HT1080 (cell line): ENCODE measurements at places on chromosomes 4 and X. TPM values are rescaled to one million over a fixed set of nuclear protein-coding genes. Genes with fewer than 3 reads are reported as not detected.

SSX4 gene
- total RNA-seq = 0.27 TPM in 1 of 2 replicates, not detected in the other

SORCS2 gene
- total RNA-seq = 1.6 and 5.4 TPM in 2 replicates

ADH1C gene
- not detected in 2 replicates for total RNA-seq

SYP gene
- total RNA-seq = 0.23 and 0.70 TPM in 2 replicates

NSG1 gene
- 0.61 and 0.73 TPM in 2 replicates for total RNA-seq

ADAMTS3 gene
- total RNA-seq = 3.9 and 4.1 TPM in 2 replicates

CACNA1F gene
- not detected in 2 replicates for total RNA-seq

OCRL gene
- 12.7 and 14.2 TPM in 2 replicates for total RNA-seq

PITX2 gene
- total RNA-seq = 4.6 and 7.1 TPM in 2 replicates

GNL3L gene
- total RNA-seq = 52.9 and 60.3 TPM in 2 replicates

SORBS2 gene
- total RNA-seq = 9.3 and 14.6 TPM in 2 replicates

BEX2 gene
- total RNA-seq = 2.0 and 2.9 TPM in 2 replicates

PRR32 gene
- total RNA-seq = not detected in 2 replicates

ZDHHC15 gene
- total RNA-seq = not detected in 2 replicates

HNRNPDL gene
- 288 and 338 TPM in 2 replicates for total RNA-seq

ERAS gene
- not detected in 2 replicates for total RNA-seq

MAEA gene
- 97.3 and 124 TPM in 2 replicates for total RNA-seq

MAGEA3 gene
- 216 and 247 TPM in 2 replicates for total RNA-seq

CTAG2 gene
- 633 and 765 TPM in 2 replicates for total RNA-seq

HS3ST1 gene
- total RNA-seq = 0.57 and 3.5 TPM in 2 replicates

HSFX2 gene
- total RNA-seq = not detected in 2 replicates

SLITRK2 gene
- total RNA-seq = not detected in 2 replicates

FGB gene
- not detected in 2 replicates for total RNA-seq

PDLIM5 gene
- total RNA-seq = 22.3 and 27.2 TPM in 2 replicates

CCNI gene
- total RNA-seq = 83.8 and 108 TPM in 2 replicates

PIM2 gene
- total RNA-seq = 0.03 and 0.16 TPM in 2 replicates

ODAPH gene
- total RNA-seq = not detected in 2 replicates

CNOT6L gene
- total RNA-seq = 4.5 and 7.6 TPM in 2 replicates

DDX60 gene
- total RNA-seq = 5.2 and 7.7 TPM in 2 replicates

MEPE gene
- not detected in 2 replicates for total RNA-seq

FDCSP gene
- total RNA-seq = not detected in 2 replicates

BEX1 gene
- total RNA-seq = 112 and 123 TPM in 2 replicates

ZRSR2 gene
- 1.0 and 2.6 TPM in 2 replicates for total RNA-seq

PDCL2 gene
- total RNA-seq = not detected in 2 replicates

LDOC1 gene
- 13.4 and 35.5 TPM in 2 replicates for total RNA-seq

TKTL2 gene
- total RNA-seq = not detected in 2 replicates

ITGB1BP2 gene
- 0.97 and 1.00 TPM in 2 replicates for total RNA-seq

EIF1AX gene
- 47.3 and 57.4 TPM in 2 replicates for total RNA-seq

TMEM271 gene
- not detected in 2 replicates for total RNA-seq

ARL9 gene
- not detected in 2 replicates for total RNA-seq

CLDN34 gene
- total RNA-seq = not detected in 2 replicates

KIF4A gene
- 29.8 and 30.6 TPM in 2 replicates for total RNA-seq

EPGN gene
- total RNA-seq = not detected in 2 replicates

ATOH1 gene
- 0.10 TPM in 1 of 2 replicates, not detected in the other for total RNA-seq

TXK gene
- 0.06 and 0.07 TPM in 2 replicates for total RNA-seq

MAGEA12 gene
- 142 and 151 TPM in 2 replicates for total RNA-seq

NLGN4X gene
- 0.06 TPM in 1 of 2 replicates, not detected in the other for total RNA-seq
